Activated CD8-positive, alpha-beta memory T cell treated with anti-CD3 and anti-CD28 coated beads for 48 hours (primary cell): ENCODE measurements at places on chromosomes 1 and 21.

- DNase-seq, result no peak
Measured at GRCh38 chr1:7407544-7407895, 363.6 kb upstream of the VAMP3 start.

- no peak for DNase-seq
Measured at GRCh38 chr1:238982736-238983135, 403.6 kb upstream of the CHRM3 start.

DNA sequence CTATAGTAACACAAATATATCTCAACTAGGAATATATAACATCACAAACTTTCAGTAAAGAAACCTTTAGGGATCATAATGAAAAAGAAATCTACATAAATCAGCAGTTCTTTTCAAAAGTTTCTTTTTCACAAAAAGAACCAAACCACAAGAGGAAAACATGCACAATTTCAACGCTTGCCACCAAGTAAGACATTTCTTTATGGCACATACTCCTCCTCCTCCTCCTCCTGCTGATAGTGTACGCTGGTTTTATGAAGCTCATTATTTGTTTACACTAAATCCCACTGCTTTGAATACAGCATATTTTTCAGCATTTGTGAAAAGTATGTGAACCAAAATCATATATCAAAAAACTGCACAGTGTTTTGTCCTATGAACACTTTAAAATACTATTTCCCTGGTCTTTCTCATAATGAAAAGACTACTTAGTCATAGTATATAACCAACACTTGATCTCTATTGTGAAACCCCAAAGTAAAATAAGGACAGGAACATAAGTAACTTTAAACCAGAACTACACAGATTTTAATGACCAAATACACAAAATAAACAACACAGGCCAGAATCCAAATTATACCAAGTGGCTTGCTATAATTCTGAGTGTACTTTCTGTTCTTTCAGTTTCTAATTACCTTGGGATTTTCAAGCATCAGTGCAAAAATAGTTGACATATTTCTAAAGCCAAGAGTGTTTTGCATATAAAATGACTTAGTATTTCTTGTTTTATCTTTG is 184.2 kb downstream of the EIF4G3 start:
- DNase-seq, result no peak

GRCh38 chr1:199510314-199510713 is 517.2 kb upstream of the NR5A2 start:
- no peak for DNase-seq

DNA sequence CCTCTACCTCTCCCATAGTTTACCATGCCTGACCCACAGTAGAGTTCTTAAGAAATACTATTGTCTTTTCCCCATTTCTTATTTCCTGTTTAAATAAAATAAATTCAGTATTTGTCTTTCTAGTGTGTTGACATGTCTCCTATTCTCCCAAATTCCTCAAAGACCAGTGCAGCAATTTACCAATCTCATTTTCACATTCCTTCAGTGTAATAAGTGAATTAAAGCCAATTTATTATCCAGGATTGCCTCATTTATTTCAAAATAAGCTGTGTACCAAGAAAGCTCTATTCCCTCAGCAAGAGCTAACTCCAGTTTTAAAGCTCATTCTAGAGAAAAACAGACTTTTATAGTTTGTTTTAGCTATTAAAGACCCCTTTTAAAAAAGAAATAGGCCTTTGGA is 49.9 kb downstream of the DISC1 start:
- DNase-seq, result no peak

DNA sequence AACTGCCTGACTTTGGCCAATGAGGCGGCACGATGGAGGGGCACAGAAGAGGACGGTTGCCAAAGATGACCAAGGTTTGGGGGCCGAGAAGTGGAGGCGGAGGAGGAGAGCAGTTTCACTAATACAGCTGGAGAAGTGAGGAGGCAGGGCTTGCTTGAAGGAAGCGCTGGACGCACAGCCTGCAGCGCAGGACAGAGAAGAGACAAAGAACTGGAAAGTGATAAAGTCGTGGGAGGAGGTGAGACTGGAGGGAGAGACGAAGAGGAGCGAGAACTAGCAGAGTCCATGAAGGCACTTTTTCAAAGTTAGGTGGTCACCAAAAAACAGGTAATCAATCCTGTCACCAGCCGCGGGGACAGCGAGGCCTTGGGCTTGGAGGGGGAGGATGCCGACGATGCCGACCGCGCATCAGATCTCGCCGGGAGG is 771 bp downstream of the PACC1 start:
- no peak for DNase-seq

GRCh38 chr1:96309783-96310182 is 411.8 kb upstream of the PTBP2 start:
- no peak for DNase-seq

DNA sequence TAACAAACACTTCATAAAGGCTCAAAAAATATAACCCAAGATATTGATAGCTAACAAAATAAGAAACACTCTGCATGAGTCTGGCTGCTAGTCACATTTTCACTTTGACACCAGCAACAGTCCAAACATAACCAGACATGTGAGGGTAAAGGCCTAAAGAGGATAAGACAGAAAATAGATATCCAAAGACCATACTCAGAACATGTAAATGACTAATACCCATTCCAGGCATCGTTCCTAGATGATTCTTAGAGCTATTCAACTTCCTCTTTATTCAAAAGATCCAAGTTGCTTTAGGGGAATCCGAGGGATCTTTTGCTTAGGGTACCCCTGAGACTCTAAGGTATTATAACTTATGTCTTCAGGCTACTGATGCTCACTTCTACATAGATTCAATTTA is 5.1 kb downstream of the COL24A1 start:
- DNase-seq, result no peak

- no peak for DNase-seq
Measured at GRCh38 chr1:25338986-25339385, 852 bp downstream of the TMEM50A start.

GRCh38 chr1:26733982-26734381 is 38.2 kb downstream of the ARID1A start:
- DNase-seq, result no peak

- no peak for DNase-seq
Measured at GRCh38 chr1:12548279-12548972, 69.6 kb downstream of the DHRS3 start.

GRCh38 chr1:97196825-97197516 is 475.4 kb downstream of the PTBP2 start:
- DNase-seq, result no peak

- DNase-seq, result no peak
Measured at GRCh38 chr1:177471244-177471643, 300.5 kb downstream of the BRINP2 start.

DNA sequence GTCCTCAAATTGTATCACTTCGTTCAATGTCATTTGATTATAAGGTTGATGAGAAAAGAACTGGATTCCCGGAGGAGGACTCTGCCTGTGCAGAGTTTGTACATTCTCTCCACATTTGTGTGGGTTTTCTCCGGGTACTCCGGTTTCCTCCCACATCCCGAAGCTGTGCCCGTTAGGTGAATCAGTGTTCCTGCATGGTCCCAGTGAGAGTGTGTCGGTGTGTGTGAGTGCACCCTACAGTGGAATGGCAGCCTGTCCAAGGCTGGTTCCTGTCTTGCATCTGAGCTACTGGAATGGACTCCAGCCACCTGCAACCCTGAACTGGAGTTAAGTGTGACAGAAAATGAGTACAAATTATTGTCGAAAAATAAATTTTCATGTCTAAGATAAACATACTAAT is 92.2 kb upstream of the KCTD3 start:
- no peak for DNase-seq

DNA sequence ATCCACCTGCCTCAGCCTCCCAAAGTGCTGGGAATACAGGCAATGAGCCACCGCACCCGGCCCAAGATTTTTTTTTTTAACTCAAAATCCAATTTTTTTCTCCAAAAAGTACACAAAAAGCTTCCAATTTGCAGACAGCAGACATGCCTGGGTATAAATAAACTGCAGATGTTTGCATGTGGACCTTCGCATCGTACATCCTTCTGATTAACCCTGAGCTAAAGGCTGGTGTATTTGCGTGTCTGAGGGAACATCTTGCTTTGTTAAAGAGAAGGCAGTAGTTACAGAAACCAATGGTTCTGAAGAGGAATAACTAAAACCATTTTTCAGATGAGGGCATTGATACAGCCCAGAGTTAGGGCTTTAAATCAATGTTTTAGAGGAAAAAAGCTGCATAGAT is 12.7 kb downstream of the BCAR3 start:
- DNase-seq, result no peak

GRCh38 chr21:43866260-43866629 is 1.2 kb downstream of the AGPAT3 start:
- no peak for DNase-seq

GRCh38 chr1:230940848-230941247 is 37.8 kb downstream of the TTC13 start:
- DNase-seq, result no peak

GRCh38 chr21:42799516-42799915 is 79.8 kb downstream of the WDR4 start:
- DNase-seq, result no peak

GRCh38 chr21:46092026-46092764 is 5.7 kb upstream of the COL6A2 start:
- no peak for DNase-seq

DNA sequence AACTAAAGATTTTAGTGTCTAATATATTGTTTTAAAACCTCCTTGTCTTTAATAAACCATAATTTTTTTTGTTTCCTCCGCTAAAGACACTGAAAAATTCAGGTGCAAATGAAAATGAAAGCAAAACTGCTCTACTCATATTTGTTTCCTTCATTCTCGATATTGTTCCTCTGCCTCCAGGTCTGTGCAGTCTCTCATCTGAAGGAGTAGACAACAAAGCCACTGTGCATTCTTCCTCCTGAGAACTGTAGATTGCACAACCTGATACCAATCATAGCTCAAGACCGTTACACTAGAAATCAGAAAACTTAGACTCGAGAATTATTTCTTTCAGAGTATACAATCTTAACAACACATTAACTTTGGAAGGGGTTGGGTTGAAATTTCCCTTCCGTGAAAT is 373.1 kb upstream of the CXADR start:
- no peak for DNase-seq

DNA sequence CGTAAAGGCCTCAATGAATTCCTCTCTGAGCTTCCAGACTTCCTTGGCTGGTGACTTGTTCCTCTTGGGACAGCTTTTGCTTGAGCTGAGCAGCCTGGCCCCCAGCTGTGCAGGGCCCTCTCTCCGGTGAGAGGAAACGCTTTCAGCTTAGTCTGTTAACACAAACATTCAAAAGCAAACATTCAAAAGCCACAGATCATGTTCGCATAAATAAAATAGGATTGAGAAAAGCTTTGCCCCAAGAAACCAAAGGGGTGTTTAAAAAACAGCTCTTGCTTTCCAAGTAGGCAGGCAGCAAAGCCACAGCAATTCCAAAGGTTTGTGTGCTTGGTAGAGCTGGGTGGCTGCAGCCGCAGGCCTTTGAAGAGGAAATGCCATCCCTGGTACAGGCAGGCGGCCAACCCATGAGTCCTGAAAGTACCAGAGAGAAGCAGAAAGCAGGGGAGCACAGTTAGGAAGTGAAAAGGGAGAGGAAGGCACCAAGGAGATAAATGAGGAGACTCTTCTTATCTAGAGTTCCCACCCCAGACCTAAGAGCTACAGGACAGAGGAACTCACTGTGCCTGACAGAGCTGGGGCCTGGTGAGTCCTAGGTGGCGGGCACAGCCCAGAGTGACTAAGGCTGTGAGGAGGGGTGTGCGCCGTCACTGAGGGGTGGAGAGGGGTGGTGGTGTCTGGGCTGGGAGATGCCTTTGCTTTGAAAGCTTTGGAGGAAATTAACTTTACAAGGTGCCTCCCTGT is 48.4 kb downstream of the CCN1 start:
- no peak for DNase-seq

GRCh38 chr1:234111458-234112142 is 207.1 kb downstream of the SLC35F3 start:
- DNase-seq, result no peak

GRCh38 chr1:193569983-193570269 is 383.5 kb upstream of the B3GALT2 start:
- no peak for DNase-seq

DNA sequence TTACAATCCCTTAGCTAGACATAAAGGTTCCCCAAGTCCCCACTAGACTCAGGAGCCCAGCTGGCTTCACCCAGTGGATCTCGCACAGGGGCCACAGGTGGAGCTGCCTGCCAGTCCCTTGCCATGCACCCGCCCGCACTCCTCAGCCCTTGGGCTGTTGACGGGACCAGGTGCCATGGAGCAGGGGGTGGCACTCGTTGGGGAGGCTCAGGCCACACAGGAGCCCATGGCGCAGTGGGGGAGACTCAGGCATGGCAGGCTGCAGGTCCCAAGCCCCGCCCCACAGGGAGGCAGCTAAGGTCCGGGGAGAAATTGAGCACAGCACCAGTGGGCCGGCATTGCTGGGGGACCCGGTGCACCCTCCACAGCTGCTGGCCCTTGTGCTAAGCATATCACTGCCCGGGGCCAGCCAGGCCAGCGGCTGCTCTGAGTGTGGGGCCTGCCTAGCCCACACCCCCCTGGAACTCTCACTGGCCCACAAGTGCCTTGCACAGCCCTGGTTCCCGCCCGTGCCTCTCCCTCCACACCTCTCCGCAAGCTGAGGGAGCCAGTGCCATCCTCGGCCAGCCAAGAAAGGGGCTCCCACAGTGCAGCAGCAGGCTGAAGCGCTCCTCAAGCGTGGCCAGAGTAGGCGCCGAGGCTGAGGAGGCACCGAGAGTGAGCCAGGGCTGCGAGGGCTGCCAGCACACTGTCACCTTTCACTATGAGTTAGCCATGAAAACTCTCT is 117.8 kb downstream of the LIPI start:
- no peak for DNase-seq

DNA sequence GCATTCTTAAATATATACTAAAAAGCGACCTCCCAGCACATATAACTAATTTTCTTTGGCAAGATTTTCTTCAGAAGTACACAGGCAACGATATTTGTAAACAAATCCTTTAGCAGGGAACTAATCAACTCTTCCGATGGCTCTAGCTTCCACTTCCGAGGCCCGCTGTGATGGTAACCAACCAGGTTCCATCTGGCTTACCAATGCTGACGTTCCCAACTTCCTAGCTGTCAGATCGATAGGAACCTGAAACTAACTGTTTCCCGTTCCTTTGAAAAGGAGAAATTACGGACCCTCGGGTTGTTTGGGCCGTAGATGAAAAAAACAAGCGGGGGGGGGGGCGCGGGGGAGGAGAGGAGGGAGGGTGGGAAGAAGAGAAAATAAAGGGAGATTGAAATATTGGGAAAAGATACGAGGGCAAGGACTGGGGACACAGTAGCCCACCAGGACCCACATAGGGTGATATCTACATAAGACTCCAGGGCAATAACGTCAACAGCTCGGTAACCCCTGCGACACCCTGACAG is 513 bp downstream of the GTF2B start:
- no peak for DNase-seq

- no peak for DNase-seq
Measured at GRCh38 chr1:98991127-98992012, 13.3 kb downstream of the PLPPR5 start.
